ENCODE measurements at places on chromosomes 16 and 17.

GRCh38 chr17:33948309-33948708, 306.8 kb upstream of the CCL2 start:
- DNase-seq: no peak

DNA sequence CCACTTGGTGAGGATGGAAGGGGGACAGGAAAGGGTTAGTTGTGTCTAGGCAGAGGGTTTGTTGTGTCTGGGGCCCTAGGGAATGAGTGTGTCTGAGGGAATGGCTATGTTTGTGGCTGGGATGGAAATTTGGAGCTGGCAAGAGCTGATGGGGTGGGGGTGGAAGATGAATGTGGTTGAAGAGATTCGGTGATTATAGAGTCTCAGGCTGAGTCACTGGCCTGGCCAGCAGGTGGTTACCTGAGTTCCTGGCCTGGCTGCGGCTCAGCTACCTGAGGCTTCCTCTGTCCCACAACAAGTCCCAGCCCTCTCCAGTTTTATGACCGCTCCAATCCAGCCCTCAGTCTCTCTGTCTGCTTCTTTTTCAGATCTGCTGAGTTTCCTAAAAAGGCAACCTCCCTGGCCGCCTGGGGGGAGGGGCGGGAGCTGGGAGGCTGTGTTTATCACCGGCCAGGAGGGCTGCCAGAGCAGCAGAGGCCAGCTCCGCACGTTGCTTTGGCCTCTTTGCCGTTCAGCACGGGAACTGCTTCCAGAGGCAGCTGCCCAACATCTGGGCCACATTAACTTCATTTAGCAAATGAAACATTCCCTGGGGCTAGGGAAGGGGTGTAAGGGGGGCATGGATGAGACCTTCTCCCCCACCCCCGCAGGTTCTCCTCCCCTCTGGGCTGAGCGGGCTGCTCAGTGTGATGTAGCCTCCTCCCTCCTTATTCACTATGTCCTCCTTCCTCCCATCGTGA, 21.8 kb downstream of the ITGB3 start:
- DNase-seq: no peak

DNA sequence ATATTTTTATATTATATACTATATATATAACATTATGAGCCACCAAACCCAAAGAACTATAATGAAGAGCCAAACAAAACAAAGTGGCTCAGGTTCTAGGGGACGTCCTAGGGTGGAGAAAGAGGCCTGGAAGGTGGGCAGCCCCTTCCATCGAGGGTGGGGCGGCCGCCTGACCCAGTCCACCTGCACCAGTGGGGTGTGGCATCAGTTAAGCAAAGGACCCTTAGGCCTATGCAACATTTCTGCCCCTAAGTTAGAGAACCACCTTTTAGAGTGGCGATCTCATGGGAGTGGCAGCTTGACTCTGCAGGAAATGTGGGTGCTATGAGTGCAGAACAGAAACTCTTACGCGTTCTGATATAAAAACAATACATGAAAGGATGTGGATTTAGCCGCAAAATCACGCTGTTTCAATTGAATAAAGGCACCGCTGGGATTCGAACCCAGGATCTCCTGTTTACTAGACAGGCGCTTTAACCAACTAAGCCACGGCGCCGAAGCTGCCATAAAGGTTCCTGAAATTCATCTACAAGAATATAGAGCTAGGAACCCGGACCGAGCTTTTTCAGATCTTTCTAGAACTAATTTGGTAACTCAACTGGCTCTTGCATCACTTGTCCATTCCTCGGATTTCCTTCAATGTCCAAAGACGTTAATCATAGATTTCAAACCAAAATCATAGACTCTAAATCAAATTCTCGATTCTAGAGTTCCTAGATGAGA, 15.6 kb upstream of the AURKB start:
- DNase-seq: peak; percentile 14

DNA sequence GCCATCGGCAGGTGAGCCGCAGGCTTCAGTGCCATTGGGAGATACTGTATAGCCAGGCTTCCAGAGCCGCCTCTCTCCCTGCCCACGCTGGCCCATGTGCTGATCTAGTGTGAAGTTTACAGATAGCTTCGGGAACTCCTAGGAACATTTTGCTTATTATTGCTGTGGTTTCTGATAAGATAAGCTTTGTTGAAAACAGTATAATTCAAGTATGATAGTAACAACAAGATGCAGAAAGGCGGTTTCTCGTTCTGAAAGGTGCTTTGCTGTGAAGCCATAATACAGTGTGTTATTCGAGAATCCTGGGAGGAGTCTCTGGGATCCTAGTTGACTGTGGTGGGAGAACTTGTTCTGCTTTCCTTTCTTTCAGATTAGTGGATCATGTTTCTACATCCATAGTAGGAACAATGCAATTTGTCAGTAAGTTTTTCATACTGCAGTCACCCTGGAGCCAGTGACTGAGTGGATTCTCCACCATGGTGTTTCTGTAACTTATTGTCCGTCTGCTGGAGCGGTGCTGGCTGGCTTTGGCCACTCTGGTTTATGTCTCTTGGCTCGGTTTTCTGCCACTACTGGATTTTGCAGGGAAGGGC, 31.5 kb downstream of the RAB11FIP3 start:
- DNase-seq: peak; percentile 9

GRCh38 chr16:47612711-47613110, 151.6 kb downstream of the PHKB start:
- DNase-seq: no peak

DNA sequence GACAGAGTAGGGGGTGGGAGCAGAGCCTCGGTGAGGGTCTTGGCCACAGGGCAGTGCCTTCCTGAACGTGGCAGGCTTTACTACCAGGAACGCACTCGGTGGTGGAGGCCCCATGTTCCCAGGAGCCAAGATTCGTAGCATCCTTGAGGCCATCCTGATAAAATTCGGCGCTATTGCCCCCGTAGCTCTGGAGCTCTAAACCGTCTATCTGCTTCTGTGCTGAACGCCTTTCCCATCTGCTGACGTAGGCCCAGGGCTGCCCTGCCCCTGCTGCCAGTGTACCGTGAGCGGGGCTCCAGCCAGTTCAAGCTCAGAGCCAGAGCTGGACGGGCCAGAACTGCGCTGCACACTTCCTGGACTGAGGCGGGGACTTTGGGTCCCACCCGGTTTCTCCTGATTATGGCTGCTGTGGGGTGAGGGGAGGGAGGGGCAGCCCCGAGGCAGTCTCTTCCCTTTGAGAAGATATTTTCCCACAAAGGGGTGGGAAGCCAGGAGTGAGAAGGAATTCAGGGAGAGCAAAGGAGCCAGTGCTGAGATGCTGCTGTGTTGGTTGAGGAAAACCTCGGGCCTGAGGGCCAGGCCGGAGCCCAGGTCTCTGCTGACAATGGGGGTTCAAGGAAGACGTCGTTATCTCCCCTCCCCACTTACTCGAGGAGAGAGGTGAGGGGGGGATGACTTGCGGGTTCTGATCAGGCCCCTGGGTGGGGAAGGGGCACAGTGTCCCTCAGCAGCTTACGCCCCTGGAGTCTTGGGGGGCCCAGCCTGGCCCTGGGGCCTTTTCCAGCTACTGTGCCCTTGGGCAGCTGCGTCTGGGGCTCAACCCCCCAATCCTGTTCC, 29.4 kb downstream of the OR1D5 start:
- no peak for DNase-seq

- no peak for DNase-seq
Observed at GRCh38 chr17:74604761-74605160, 12.7 kb upstream of the CD300LD start.

- DNase-seq: no peak
Observed at GRCh38 chr17:47281216-47281615, 27.6 kb downstream of the ITGB3 start.

DNA sequence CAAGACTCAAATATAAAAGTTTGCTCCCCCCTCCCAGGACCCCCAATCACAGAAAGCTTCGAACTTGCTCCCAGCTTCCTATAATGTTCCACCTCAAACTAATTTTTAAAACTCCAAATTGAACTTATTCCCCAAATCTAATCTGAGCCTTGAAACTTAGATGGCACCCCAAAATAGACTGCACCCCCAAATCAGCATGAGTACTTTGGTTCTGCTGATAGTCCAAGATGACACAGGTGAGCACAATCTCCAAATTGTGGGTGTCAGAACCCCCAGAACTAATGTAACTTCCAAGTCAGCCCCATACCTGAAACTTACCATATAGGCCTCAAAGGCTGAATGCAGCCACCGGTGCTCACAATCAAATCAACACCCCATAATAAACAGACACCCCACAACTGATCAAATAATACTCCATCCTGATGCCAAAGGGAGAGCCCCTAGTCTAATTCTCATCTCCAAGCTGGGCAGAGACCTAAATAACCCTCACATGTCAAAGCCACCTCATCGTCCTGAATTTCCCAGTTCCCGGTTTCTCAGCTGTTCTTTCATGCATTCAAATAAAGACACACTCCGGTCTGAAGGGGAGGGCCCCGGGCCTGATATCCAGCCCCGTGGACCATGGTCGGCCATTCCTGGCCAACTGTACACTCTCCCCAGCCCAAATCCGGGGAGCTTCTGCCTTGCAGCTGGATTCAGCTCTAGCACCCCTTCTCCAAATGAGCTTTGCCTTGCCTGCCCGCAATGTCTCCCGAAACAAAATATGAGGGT, 1.8 kb upstream of the BCL6B start:
- no peak for DNase-seq

DNA sequence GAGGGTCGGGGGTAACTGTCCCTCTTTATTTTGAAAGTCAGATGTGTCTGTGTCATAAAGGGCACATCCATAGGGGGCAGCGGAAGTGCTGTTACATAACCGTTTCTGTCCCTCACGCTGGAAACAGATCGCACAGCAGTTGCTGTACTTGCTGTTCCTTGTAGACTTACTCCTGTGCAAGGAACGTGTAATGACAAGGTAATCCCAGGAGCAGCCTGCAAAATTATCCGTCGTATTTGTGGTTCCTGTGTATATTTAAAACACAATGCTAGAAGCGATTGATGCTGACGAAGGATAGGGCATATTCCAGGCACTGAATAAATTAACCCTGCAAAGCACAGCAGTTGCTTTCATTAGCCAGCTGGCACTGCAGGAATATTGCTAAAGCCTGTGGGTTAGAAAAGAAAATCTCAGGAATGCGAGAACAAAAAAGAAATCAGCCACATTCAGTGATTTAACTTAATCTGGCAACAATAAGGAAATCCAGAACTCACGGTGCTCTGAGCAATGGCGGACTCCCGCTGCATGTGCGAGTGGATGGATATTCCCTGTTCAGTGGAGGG, 76.2 kb downstream of the SPECC1 start:
- DNase-seq: no peak

DNA sequence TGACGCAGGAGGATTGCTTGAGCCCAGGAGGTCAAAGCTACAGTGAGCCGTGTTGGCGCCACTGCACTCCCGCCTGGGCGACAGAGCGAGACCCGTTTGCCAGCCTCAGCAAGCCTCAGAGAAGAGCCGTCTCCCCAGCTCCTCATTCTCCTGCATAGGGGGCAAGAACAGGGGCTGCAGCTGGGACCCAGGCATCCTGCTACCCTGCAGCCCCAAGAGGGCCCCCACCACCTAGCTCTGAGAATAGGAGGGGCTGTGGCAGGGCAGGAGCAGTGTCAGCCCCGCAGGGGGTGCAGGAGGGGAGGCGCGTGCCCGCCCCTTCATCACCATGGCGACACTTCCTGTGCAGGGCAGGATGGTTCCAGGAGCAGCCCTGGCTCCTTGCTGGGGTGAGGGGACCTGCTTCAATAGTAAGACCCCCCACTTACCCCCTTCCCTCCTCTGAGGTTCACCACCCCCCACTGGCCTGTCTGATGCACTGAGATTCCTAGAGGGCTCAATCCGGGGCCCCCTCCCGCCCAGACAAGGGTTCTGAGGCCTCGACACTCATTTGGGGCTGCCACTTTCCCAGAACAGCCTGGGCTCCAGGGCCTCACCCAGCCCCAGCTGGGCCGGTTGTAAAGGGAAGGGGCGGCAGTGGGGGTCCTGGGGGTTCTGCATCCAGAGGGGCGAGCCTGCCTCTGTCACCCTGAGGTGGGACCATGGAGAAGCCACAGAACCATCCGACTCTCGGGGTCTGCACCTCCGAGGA, 20.2 kb downstream of the VASN start:
- DNase-seq: no peak

- DNase-seq: no peak
Observed at GRCh38 chr17:31294231-31294630, 2.8 kb downstream of the OMG start.

GRCh38 chr16:81832801-81833547, 53.9 kb downstream of the PLCG2 start:
- DNase-seq: no peak

GRCh38 chr16:84194018-84194417, 3.1 kb downstream of the ADAD2 start:
- DNase-seq: no peak

Measured in nucleus accumbens (tissue), 56 donors.